ENCODE measurements at places on chromosomes 7 and 10.
A peak's percentile ranks its signal among the peaks of the same experiment; 100 is the strongest.

DNA sequence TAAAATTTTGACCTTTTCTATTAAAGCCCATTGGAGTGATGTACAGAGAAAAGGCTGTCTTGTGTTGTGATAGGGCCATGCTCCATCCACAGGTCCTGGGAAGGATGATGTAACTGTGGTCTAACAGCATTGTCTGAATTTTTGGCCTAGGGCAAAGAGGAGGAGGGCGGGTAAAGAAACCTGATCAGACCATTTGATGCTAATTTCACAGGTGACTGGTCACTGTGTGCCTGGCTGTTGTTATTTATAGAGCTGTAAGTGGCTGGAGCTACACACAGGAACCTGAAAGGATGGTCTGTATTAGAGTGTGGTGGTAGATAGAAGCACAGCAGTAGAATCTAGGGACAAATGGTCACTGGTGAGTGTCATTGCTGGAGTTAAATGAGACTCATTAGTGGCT lies 182.1 kb downstream of the AUTS2 start:
- no peak for DNase-seq

- peak; percentile 74 for DNase-seq
These were observed 3.0 kb upstream of the DLX5 start for GRCh38 chr7:97027427-97028234.

DNA sequence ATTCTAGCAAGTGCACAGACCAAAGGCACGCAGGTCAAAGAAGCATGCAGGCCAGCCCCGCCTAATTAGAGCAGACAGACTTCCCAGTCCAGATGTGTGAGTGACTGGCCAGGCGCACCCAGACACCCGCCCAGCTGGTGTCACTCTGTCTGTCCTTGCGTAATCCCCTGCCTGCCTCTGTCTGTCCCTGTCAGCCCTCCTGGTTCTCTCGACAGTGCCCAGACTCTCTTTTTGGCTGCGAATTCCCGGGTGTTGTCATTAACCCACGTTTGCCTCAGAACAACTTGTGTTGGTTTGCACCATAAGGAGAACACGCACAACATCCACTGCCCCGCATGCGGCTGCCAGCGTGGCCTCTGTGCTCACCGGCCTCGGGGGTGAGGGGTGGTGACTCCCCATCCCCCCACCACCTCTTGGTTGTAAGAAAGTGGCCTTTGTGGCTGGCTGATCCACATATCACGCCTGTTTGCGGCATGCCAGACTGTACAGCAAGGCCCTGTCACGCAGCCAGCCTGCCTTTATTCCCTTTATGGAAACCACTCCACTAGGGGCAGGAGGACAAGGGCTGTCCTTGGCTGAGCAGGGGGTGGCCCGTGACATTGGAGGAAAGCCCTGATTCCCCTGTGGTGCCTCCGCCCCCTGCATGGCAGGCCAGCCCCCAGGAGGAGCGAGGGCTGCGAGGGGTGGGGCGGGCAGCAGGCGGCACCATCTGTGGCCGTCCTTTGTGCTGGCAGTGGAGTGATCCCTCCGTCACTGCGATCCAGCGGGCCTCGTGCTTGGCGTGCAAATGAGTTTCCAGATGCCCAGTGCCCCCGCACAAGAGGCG lies 72.8 kb upstream of the PPIF start:
- DNase-seq = no peak

GRCh38 chr10:24206926-24207325 lies 2.0 kb upstream of the KIAA1217 start:
- no peak for DNase-seq

DNA sequence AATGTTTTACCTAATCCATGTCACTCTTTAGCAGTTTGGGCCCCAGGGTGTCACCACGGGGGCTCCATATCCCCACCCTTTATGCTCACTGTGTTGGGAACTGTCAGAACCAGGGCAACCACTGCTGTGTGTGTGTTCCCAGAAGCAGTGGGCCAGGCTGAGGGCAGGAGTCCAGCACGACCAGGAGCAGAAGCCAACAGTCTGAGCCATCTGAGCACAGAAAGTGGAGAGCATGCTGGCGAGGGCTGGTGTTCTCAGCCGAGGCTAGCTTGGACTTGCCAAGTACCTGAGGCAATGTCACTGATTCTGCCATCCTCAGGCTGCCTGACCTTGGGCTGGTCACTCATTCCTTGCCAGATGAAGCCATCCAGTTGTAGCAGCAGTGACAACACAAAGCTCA lies 285.0 kb downstream of the BMPER start:
- DNase-seq = no peak

DNA sequence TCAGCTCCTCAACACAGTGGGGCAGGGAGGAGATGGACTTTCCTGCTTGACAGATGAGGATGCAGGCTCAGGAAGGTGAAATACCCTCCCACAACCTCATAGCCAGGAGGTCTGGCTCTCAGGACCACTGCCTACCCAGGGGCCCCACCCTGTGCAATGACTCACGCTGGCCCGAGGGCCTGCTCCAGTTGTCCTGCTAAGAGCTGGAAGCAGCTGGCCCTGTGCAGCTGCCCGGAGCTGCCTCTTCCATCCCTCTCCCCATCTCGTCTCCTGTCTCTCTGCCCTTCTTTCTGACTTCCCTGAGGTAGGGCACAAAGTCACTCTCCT lies 123.9 kb downstream of the ZMIZ1 start:
- DNase-seq = no peak

DNA sequence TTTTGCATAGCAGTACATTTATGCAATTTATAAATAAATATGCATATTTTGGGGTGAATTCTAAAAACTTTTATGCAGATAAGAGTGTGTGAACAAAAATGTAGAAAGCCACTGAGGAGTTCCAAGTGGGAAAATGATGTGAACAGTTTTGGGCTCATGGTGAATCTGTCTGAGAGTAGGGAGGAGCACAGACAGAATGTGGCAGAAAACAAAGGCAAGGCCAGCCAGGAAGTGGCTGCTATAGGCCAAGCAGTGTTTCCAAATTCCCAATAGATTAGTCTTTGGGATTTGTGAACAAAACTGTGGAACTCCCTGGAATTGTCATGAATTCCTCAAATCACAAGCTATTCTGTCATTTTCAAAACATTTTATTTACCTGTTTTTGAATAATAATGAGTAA lies 73.6 kb upstream of the AMPH start:
- DNase-seq = no peak

- DNase-seq = peak; percentile 26
These were observed 132.6 kb downstream of the RGS10 start for GRCh38 chr10:119409906-119410305.

- DNase-seq = no peak
These were observed 35.2 kb downstream of the GBF1 start for GRCh38 chr10:102280397-102281101.
